ENCODE measurements at places on chromosomes 7 and 10. TPM values are rescaled to one million over a fixed set of nuclear protein-coding genes. Genes with fewer than 3 reads are reported as not detected.

- no peaks in the 10 kb centered on the region for H3K4me1 ChIP-seq
- no peak for DNase-seq
- H3K27ac ChIP-seq: no peak overlapping the region
- H3K27me3 ChIP-seq: no peaks in the 10 kb centered on the region
- no peak overlapping the region for H3K4me3 ChIP-seq
These were observed 140.2 kb downstream of the LCOR start for GRCh38 chr10:96972264-96972663.

DNA sequence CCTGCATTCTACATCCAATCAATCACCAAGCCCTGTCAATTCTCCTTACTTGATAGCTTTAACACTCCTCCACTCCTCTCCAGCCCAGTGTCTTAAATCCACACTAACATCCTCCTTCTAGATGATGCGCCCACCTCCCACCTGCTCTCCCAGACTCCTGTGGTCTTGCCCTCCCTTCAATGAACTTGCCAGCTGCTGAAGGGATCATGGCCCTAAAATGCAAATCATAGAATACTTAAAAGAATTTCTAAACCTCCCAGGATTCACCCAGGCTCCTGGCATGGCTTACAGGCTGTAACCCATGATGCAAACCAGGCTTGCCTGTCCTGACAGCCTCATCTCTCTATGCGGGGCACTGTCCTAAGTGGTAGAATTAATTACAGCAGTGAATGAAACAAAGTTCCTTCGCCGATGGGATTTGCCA lies 43.6 kb downstream of the SYPL1 start:
- no peak overlapping the region for H3K27ac ChIP-seq
- H3K27me3 ChIP-seq: no peaks in the 10 kb centered on the region
- H3K4me3 ChIP-seq: no peak overlapping the region
- H3K4me1 ChIP-seq: no peaks in the 10 kb centered on the region

- H3K36me3 ChIP-seq: no peaks in the 10 kb centered on the region
- no peak for DNase-seq
- H3K27me3 ChIP-seq: no peaks in the 10 kb centered on the region
- no peak overlapping the region for H3K4me3 ChIP-seq
- H3K4me1 ChIP-seq: no peaks in the 10 kb centered on the region
- no peak overlapping the region for H3K27ac ChIP-seq
These were observed 91.6 kb downstream of the AKR1D1 start for GRCh38 chr7:138167869-138168296.

GRCh38 chr10:126964190-126964589 lies 59.0 kb downstream of the DOCK1 start:
- H3K4me3 ChIP-seq: no peak overlapping the region
- no peak overlapping the region for H3K27ac ChIP-seq
- H3K27me3 ChIP-seq: no peaks in the 10 kb centered on the region
- no peak for DNase-seq

- H3K4me3 ChIP-seq: no peak overlapping the region
- no peaks in the 10 kb centered on the region for H3K27me3 ChIP-seq
These were observed 376.9 kb upstream of the NRG3 start for GRCh38 chr10:81498011-81498551.

The GPR26 gene
- total RNA-seq: not detected

The MKLN1 gene
- 72.1 TPM for total RNA-seq

DNA sequence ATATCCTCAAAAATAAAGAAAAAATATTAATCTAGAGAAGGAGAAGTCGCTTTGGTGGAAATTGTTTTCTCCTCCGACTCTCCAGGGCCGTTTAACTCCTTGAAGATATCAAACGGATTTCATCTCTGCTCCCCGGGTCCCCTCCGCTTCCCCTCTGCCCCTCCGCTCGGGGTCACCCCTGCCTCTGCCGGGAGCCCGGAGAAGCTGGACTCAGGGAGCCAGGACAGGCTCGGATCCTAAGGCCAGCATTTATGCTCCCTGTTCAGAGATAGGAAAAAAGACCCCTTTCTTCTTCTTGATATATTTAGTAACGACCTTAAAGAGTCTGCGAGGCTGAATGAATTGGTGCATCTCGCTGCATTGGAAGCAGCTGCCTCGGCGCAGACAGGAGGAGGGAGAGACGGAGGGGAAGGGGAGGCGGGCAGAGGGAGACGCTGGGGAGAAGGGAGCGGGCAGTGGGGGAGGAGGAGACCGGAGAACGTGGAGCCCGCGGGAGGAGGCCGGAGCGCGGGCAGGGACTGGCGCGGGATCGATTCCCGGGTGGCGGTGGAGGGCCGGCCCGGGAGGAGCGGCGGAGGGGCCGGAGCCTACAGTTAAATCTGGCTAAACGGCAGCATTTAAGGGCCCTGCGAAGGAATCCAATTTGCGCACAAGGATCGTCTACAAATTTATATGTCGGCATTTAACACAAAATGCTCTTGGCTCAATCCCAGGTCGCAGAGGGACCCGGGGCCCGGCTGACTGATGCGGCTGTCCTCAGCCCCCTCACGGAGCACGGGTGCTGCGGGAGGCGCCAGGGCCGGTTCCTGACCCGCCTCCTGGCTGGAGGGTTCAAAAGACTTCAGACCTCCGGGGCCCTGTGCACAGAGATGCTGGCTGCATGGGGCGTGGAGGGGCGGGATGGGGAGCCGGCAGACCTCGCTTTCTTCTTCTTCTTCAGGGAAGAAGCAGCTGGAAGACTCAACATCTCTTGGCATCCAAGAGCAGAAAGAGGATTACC lies 55.6 kb downstream of the CRTAC1 start:
- no peaks in the 10 kb centered on the region for H3K4me1 ChIP-seq
- H3K27me3 ChIP-seq: no peaks in the 10 kb centered on the region
- H3K27ac ChIP-seq: no peak overlapping the region
- no peak for DNase-seq
- no peaks in the 10 kb centered on the region for H3K36me3 ChIP-seq

DNA sequence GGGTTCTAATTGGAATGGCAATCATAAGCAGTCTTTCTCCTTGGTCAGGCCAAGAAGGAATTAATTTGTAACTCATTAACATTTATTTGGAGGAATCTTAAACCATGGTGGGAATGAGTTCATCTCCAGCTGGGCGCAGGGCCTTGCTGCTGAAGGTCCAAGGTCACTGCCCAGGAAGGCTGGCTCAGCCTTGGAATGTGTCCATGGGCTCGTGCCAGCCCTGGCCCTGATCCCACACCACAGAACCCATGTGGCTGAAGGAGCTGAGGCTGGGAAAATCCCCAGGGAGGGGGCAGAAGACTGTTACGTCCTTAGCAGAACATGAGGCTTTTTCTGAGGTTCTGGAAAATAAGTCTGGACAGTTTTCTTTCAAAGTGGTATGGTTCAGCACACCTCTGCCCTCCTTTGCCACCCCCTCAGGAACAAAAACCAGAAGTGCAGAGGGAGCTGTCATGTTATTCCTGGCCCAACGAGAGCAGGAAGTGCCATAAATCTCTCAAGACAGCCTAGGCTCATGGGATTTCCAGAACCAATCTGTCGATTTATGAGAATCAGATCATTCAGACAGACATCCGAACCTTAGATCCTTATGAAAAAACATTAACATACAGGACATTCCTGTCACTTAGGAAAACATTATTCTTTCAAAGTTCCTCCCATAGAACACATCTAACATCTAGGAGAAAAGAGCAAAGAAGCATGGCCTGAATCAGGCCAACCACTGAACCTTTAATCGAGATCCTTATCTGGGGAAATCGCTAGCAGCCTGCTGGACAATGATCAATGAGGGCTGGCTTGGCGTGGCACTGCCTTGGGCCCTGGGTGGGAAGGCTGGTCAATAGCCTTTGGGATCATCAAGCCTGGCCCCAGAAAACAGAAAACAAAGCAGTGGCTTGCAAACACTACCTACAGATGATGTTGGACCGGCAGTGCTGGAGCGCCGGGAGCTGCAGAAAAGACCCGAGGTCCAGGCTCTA lies 134.3 kb downstream of the TAX1BP1 start:
- no peak overlapping the region for H3K4me3 ChIP-seq
- H3K36me3 ChIP-seq: no peaks in the 10 kb centered on the region
- H3K27me3 ChIP-seq: no peaks in the 10 kb centered on the region
- H3K4me1 ChIP-seq: no peaks in the 10 kb centered on the region
- peak; percentile 84 for DNase-seq

GRCh38 chr10:1581189-1581588 lies 156.1 kb downstream of the ADARB2 start:
- H3K4me1 ChIP-seq: no peaks in the 10 kb centered on the region
- no peak overlapping the region for H3K4me3 ChIP-seq
- no peaks in the 10 kb centered on the region for H3K36me3 ChIP-seq
- DNase-seq: no peak
